Inflammatory macrophage treated with lipopolysaccharide for 4 hours (primary cell): ENCODE measurements at places on chromosomes 11 and 22.

GRCh38 chr11:91258876-91259275, 965.7 kb upstream of the FAT3 start:
- no peak for DNase-seq

GRCh38 chr11:134609361-134610115, 197.5 kb upstream of the B3GAT1 start:
- DNase-seq = no peak

DNA sequence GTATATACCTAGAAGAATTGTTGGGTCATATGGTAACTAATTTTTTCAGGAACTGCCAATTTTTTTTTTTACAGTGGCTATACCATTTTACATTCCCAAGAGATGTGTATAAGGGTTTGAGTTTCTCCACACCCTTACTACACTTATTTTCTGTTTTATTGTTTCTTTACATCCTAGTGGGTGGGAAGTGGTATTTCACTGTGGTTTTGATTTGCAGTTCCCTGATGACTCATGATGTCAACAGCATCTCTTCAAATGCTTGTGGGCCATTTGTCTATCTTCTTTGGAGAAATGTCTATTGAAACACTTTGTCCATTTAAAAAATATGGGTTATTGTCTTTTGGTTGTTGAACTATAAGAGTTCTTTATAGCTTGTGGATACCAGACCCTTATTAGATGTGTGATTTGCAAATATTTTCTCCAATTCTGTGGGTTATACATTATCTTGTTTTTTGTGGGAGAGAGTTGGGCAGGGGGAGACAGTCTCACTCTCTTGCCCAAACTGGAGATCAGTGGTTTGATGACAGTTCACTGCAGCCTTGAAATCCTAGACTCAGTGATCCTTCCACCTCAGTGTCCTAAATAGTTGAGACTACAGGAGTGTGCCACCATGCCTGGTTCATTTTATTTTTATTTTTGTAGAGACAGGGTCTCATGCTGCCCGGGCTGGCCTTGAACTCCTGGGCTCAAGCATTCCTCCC, 30.3 kb upstream of the PISD start:
- peak; percentile 80 for DNase-seq

GRCh38 chr11:44268614-44269080, 41.3 kb downstream of the ALX4 start:
- DNase-seq = no peak

DNA sequence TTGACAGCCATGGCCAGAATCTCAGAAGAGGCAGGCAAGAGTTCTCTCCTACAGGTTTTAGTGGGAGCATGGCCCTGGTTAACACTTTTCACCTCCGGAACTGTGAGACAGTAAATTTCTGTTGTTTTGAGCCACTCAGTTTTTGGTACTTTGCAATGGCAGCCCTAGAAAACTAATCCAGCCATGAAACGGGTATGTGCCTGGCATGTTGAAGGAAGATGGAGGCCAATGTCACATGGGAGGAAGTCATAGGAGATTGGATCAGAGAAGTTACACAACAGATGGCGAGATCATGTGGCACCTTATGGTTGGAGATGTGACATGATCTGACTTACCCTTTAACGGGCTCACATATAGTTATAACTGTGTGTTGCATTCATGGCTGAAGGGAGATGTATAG, 63.2 kb upstream of the EED start:
- DNase-seq = peak; percentile 49

DNA sequence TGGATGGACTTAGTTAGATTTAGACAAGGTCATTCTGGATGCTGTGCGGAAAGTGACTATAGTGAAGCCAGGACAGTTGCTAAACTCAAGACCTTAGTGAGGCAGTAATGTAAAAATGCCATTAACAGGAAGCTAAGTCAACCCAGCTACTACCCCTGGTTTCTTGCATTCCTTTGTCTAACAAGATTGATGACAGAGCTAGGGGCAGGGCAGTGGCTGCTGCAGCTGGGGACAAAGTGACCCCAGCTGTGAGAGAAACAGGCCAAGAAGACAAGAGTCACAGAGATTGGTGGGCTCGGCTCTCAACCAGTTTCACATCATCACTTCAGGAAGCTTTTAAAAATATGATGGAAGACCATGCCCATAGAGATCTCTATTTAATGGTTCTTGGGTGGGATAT, 110.4 kb upstream of the POU2AF2 start:
- no peak for DNase-seq

GRCh38 chr11:367956-368413, 1.3 kb upstream of the B4GALNT4 start:
- DNase-seq = no peak

DNA sequence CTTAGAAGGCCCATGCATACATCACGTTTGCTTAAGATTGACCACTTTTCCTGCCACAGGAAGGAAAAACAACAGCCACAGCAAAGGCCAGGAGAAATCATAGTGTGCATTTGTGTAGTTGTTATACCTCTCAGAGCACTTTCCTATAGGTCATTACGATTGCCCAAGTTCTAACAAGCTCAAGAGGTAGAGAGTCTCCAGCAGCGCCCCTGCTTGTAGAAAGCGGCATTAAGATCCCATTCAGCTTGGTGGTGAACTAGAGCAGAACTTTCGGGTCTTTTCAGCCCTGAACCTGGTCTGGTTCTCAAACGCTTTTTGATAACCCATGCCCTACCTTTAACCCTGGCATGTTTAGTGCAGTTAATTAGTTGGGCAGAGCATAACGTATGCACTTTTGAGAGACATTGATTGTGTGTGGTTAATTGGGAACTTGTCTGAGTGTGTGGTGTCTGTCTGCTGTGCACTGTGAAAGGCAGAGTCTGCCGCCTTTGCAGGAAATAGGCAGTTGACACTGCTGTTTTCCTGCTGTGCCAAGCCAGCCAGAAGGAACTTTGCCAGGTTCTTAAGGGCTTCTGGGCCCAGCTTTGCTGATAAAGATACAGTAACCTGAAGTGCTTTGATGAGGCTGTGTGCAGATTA, 109.9 kb upstream of the CLMP start:
- no peak for DNase-seq

DNA sequence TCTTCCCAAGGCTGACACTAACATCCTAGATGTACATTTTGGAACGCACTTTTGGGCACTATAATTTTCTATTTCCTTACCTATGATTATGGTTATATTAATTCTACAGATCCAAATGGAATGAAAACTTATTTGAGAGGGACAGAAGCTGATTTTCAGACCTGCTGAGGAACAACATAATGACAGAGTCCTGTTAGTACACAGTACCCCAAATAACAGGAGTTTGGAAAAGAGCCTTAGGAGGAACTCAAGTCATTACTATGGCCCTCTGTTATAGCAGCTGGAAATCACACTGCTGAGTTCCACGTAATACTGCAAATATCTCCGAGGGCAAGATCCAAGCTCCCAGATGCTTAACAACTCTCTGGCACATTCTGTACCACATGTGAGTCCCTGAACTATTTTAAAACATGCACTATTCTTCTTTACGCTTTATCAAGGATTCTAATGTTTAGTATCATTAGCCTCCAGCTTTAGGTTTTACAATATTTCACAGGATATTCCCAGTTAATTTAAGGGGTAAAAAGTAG, 1027.7 kb upstream of the CCDC90B start:
- DNase-seq = no peak

DNA sequence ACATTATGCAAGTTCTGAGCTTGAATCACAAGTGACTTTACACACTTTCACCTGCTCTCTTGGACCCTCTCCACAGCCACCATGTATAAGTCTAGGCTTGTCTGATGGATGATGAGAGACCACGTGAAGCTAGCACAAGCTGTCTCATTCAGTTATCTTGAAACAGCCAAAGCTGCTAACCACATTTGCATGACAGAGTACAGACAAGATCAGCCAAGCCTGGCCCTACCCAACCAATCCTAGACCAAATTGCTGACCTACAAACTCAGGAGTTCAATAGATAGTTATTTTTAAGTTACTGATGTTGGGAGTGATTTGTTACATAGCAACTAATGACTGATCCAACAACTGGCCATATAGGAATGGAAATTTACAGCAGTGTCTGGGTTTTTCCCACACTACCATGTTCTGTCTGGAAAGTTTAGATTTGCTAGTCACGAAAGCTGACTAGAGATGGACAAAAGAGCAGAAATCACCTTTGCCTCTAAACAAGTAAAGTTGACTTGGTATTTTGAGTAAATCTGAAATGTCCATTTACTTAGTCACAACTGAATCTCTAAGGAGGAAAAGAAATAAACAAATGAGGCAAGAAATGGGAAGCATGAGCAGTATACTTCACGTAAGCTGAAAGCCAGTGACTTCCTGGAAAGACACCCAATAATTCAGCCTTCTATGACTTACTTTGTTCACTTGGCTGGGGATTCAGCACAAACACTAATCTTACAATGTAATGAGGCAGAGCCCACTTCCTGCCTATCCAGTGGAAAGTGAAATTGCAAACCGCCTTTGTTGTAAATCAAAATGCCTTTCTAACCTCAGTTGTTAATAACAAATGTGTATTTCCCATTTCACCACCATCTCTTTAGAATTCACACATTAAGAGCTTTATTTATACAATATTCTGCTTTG, 101.7 kb downstream of the FAM181B start:
- DNase-seq = peak; percentile 16

DNA sequence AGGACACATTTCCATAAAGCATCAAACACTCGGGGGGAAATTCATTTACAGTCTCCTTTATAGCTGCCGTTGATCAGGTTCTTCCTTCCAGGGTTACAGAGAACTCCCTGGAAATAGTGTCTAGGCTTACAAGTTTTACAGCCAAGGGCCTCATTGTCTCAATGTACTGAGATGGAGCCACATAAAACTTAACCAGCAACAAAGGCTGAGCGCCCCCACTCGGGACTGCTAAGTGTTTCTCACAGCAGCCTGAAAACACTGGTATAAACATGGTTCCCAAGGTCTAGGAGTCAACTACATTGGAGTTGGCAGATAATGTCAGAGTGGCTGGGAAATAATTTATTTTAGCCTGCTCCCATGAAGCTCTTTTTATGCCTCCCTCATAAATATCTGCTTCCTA, 686.2 kb downstream of the OPCML start:
- DNase-seq = no peak

DNA sequence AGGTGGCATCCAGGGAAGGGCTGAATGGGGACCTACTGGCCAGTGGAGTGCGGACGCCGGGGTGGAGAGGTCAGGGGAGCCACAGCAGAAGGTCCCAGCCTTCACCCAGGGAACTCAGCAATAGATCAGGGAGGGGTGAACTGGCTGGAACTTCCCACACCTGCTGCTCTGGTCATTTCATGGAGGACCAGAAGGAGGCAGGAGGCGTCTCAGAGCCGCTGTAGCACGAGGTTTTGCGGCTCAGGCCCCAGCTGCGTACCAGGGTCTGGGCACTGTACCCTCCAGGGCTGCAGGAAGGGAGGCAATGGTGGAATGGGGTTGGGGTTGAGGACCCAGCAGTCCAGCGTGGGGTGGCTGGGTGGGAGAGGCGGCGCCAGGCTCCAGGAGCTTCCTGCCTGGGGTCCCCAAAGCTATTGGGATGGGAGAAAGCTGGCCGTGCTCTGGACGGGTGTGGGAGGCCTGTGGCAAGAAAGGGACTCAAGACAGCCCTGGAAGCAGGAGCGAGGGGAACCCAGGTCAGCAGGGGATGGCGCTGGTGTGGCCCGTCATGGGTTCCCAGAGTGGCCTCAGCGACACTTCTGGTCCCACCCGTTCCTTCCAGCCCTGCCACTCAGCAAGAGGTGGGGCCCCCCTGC, 20.2 kb upstream of the BRSK2 start:
- DNase-seq = no peak

DNA sequence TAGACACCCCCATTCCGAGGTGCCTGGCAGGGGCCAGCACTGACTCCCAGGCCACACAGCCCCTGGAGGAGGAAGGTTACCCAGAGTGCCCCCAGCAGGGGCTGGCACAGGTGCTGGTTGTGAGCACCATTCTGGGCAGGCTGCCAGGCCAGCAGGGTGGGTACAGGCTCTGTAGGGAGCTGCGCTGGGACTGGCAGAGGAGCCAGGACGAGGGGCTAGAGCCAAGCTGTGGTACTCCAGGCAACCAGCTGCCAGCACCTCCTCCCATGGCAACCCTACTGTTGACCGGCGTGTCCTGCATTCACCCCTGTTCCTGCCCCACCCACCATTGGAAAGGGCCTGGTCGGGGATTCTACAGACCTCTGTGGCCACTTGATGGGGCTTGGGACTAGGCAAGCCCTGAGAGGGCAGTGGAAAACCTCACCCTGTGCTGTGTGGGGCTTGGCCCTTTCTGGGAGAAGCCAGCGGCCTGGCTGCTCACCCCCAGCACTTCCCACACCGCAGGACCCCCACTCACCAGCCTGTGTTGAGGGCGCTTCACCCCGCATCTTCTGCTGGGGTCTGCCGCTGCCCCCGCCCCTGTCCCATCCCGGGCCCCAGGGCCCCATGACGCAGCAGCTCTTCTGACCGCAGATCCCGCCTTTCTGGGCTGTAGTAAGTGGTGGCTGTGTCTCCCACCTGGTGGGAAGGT, 1.9 kb downstream of the CLDN5 start:
- DNase-seq = no peak

DNA sequence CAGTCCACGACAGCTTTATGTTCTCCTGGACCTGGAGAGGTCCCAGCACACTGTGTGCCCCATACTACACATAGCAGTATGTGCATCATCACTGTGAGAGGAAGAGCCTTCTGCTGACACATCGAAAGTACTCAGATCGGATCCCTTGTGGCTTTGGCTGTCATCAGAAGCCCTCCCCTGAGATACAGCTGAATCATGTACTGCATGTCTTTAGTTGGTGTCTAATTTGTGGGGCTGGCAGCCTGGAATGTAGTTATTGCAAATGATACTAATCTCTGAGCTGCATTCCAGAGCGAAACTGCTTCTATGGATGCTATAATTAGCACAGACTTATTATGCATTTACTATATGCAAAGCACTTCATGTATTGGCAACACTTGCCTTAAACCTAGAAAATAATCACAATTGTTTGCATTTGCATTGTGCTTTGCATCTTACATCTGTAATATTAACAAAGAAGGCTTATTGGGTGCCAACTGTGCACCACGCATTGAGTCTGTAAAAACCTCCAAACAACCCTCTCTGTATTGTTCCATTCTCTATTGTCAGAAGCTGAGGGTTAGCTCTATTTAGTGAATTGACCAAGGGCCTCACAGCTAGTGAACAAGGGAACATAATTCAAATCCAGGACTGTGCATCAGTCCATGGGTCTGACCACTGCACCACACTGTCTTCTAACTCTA, 89.2 kb upstream of the CRTAM start:
- DNase-seq = peak; percentile 95

- DNase-seq = no peak
Measured at GRCh38 chr22:33656808-33657628, 263.3 kb downstream of the LARGE1 start.

DNA sequence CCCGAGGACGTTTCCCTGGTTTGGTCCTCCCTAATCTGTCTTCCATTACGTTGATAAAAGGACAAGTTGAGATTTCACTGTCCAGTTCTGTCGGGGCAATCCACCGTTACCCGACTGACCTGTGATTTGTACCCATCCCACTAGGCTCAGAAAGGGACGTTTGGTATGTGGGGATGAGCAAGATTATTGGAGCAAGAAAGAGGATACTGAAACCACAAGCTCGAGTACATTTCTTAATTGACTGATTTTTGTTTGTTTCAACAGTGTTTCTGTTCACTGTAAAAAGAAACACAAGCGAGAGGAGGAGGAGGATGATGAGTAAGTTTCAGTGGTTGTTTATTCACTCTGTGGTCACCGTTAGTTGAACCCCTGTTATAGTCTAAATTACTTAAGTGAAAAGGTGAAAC, 969 bp downstream of the CCDC117 start:
- peak; percentile 84 for DNase-seq

GRCh38 chr11:18578975-18579598, 9.4 kb downstream of the UEVLD start:
- no peak for DNase-seq
